ENCODE measurements at places on chromosomes 6 and 20.

GRCh38 chr6:124200661-124201060 lies 397.0 kb downstream of the NKAIN2 start:
- DNase-seq: no peak

GRCh38 chr6:101799531-101799930 lies 406.0 kb downstream of the GRIK2 start:
- DNase-seq: no peak

DNA sequence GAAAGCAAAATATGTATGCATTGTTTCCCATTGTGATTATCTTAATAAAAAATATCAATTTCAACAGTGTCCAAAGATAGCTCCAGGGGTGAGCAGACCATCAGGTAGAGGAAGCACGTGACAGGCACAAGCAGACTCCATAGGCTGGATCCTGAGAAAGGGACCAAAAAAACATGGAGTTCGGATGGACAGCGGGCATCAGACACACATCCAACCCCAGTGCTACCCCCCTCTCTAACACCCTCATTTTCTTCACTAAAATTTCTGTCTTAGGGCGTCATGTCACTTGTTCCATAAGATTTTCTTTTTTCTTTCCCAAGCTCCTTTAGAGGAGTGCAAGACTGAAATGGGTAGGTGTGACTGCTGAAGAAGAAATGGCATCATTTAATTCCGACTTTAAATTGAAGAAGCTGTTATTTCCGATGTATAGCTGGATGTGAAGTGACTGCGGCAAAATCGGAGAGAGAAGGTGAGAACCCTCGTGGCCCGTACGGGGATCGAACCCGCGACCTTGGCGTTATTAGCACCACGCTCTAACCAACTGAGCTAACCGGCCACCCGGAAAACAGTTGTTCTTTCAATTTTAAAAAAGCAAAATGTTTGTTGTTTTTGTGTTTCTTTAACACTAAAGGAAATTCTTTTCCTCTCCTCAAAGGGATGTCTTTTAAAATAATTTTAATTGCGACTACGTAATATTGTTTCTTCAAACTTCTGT lies 10.3 kb upstream of the PRSS16 start:
- DNase-seq: no peak

DNA sequence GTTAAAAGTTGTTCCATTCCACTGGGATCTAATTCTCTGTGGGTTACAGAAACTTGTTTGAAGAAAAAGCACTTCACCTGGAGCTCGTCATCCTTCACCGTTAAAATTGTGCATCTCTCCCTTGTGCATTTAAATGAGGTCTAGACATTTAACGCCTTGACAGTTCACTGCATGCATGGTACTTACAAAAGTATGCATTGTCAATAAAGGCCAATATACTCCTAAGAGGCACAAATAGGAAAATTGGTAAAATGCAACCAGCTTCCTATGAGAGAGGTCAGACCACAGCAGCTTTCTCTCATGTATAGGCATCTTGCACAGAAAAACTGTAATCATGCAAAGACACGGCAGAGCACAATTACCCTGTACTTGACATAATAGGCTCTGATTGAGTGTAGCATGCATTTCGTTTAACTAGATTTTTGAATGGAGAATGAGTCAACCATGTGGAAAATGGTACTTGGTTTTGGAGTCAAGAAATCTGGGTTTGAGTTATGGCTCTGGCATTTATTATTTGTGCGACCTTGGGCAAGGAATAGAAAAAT lies 378.5 kb downstream of the RFPL4B start:
- no peak for DNase-seq

- no peak for DNase-seq
Observed at GRCh38 chr6:1641343-1641885, 31.7 kb downstream of the FOXC1 start.

GRCh38 chr20:9134346-9134745 lies 65.5 kb downstream of the PLCB4 start:
- DNase-seq: no peak

GRCh38 chr20:47156301-47157137 lies 200.0 kb downstream of the ZMYND8 start:
- DNase-seq: no peak

- no peak for DNase-seq
Observed at GRCh38 chr6:105793130-105793529, 293.0 kb upstream of the PRDM1 start.

- no peak for DNase-seq
Observed at GRCh38 chr20:60540591-60540990, 582.4 kb downstream of the CDH26 start.

DNA sequence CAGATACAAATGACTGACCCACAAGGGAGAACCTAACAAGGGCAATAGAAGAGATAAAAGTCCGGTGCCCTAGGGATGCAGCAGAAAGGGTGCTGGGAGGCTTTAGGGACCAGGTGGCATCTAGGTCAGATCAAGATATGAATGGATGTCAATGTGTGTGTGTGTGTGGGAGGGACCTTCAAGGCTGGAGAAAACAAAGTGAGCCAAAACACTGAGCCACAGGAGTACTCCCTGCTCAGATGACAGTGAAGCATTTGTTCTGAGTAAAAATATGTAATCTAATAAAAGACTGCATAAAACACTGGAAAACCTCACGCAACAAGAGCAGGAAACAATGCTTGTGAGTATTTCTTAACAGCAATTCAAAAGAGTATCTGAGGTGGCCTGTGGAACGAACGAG lies 28.2 kb downstream of the ZNF337 start:
- DNase-seq: no peak

GRCh38 chr20:50014570-50015562 lies 32.1 kb downstream of the SNAI1 start:
- no peak for DNase-seq

DNA sequence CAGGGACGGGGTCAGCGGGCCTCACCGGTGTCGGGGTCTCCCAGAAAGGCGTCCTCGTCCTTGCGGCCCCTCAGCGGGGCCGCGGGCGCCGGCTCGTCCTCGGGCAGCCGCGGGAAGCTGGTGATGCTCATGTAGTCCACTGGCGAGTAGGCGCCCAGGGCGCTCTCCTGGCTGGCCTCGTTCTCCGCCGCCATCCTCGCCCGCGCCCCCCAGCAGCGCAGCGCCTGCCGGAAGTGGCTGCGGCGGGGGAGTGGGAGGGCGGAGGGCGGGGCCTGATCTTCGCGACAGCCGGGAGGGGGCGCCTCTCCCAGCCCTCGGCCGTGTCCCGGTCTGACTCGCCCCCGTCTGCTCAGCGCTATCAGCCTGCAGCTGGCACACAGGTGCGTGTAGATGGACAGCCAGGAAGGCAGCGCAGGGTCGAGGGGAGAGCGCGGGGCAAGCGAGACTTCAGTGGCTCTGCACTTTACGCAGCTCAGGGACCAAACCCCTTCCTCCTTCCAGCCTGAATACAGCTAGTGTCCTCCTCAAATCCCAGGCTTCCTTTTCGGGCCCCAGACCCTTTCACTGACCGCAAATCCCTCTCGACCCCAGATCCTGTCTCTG lies at the start of gene GGT7:
TSS of gene GGT7 (minus strand) at position 235 of the 603 bp plus-strand sequence. CDS start at position 194, 41 bp downstream.
- peak; percentile 77 for DNase-seq

DNA sequence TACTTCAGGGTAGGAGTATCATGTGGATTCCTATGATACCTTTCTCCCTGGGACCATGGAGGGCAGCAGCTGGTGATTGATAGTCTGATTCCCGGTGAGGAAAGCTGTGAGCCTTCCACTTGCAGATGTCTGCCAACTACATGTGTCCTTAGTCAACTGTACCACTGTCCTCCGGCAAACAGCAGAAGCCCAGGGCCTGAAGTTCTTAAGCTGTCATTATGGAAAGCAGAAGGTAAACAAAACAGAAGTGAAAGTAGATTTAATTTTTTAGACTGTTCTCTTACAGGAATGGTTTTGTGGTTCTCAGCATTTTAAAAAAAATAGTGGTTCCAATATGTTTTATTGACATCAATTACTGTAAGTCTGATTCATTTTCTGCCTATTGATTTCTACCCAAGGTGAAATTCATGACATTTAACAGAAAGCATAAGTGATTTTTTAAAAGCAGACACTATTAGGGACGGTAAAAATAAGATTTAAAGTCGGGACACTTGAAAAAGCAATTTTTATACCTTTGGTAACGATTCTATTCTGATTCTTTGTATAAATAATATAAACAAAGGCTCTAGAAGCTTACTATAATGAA lies 36.6 kb downstream of the PTPN1 start:
- DNase-seq: no peak

GRCh38 chr20:45347297-45347935 lies 808 bp downstream of the SDC4 start:
- DNase-seq: no peak

DNA sequence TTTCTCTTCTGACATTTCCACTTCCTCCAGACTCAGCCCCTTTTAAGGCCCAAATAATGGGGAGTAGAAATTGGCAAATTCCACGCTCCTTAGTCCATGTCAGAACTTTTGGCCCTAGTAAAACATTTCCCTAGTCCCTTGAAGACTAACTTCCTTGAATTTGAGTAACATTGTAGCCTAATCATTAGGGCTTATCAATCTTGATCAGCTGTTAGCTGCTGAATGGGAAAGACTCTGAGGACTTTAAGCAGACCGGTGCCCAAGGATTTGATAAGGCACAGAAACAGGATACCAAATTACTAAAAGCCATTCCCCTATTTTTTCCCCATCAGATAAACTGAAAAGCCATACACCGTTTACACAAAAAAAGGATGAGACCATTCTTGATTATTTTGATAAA lies 37.0 kb upstream of the ECI2 start:
- DNase-seq: no peak

GRCh38 chr20:36147690-36148089 lies 6.8 kb upstream of the EPB41L1 start:
- no peak for DNase-seq

DNA sequence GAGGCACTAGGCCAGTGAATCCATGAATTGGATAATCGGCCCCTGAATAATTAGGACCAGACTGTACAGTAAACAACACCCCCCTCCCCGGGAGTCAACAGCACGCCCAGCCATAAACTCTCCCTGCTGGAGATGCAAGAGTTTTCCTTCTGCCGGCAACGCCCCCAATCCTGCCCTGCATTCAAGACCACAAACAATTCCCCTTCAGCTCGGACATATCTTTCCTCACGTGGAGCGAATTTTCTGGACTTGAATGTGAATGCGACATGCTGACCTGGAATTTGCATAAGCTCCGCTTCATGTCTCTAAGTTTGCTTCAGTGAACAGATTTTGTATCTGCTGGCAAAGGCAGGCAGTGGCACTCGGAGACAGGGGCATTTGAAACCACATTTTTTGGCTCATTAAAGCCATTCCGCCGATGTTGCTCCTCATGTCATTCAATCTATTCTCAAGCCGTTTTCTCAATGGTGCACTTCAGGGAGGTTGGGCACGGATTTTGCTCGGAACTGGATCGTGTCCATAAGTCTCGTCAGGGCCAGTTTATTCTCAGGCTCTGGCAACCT lies 38.0 kb upstream of the GMPR start:
- DNase-seq: no peak

GRCh38 chr20:37484331-37484730 lies 36.7 kb upstream of the NNAT start:
- DNase-seq: no peak

GRCh38 chr6:78910591-78911171 lies 43.3 kb downstream of the IRAK1BP1 start:
- no peak for DNase-seq

DNA sequence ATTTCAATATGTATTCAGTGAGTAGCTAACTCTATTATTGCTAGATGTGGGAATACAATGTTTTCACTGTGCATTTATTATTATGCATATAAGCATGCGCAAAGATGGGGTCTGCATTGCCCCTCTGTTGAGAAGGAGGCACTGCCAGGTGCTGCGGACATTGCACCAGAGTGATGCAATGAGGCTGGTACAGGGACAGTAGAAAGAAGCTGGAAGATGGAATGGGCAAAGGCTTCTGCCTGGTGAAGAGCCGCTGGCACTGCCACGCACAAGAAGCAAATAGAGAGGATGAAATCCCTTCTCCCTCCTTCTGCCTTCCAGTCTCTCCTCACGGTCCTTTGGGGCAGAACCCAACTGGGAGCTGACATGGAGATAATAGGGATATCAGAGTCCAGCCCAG lies 154.5 kb upstream of the TNFAIP3 start:
- no peak for DNase-seq

GRCh38 chr6:53327017-53327395 lies 21.7 kb downstream of the ELOVL5 start:
- DNase-seq: no peak

- DNase-seq: peak; percentile 63
Observed at GRCh38 chr6:125598422-125598821, 151.0 kb upstream of the HEY2 start.

DNA sequence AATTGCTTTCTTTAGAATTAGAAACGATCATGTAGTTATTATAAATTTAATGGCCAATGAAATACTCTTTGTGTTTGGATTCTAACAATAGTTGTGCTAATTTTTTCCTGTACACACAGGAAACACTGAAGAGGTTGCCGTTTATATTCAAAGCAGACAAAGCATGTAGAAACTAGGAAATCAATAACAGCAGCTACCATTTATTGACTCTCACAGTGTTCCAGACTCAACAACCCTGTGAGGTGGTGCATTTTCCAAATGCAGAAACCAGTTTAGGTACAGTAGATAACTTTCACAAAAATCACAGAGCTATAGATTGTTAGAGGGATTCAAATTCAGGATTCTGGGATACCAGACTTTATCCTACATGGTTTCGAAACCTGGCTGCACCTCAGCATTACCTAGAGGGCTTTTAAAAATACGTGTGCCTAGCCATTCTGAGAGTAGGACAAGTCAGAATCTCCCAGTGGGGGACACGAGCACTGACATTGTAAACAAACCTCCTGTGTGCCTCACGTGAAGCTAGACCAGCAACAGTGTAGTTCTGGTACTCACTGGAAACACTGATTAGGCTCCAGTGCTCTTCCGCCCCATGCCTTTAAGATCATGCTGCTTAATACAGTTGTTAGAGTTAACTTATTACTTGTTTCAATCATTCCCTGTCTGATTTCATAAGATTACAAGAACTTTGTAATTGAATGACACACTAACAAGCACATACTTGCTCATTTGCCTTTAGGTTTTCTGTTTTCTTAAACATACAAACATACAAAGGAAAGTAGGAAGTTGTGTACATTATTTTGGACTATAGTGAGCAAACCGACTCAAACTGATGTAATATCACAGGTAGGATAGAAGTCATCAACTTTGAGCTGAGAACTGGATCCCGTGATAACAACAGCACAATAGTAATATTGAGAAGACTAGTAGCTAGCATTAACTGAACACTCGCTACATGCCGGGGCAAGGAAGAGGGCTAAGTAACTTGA lies 65.8 kb downstream of the MAP3K4 start:
- no peak for DNase-seq

DNA sequence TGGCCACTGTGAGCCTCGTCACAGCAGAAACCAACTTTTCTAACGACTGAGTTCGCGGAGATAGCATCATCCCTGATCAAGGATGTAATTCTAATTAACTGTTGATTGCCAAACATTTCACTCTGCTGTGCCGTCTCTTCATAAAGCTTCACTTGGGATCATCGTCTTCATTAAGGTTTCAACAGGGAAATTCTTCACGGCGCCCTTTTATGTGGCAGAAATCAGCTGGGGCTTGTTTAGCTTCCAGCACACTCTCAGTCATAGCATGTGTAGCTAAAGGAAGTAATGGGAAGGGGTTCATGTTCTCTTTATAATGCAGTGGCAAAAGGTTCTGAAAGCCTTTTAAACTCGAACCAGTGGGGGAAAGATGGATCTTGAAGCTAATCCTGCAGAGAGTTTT lies 8.9 kb upstream of the ADRM1 start:
- no peak for DNase-seq

Measured in NCI-H510A (cell line).